Activated CD8-positive, alpha-beta memory T cell treated with anti-CD3 and anti-CD28 coated beads for 1 hour (primary cell): ENCODE measurements at places on chromosomes 6 and 20.

DNA sequence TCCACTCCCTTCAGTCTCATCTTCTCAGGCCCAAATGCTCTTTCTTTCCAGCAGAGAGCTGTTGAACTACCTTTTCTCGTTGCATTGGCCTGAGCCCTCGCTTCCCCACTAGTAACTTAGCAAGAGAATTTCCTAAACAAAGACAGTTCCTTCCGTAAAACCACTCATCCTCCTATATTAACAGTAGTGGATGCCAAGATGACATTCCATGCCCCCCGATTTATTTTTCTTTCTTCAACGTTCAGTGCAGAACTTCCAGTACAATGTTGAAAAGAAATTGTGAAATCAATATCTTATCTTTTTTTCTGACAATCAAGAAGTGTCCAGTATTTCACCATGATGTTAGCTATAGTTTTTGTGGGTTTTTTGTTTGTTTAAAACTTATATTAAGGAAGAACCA lies 45.8 kb downstream of the SOX4 start:
- DNase-seq: no peak

DNA sequence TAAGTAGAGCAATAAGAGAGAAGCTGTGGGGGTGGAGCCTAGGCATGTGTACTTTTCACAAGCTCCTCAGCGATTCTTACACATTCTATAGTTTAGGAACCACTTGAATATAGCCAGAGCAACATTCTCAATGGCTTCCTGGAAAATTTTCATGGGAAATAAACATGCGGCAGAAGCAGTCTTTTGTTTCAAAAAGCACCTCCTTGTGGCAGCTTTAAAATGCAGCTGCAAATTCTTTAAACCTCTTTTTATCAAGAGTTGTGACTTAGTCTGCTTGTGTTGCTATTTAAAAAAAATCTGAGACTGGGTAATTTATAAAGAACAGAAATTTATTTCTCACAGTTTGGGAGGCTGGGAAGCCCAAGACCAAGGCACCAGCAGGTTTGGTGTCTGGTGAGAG lies 23.8 kb downstream of the NKX2-2 start:
- DNase-seq: no peak

GRCh38 chr6:7424967-7425807 lies 35.6 kb downstream of the RIOK1 start:
- DNase-seq: no peak

DNA sequence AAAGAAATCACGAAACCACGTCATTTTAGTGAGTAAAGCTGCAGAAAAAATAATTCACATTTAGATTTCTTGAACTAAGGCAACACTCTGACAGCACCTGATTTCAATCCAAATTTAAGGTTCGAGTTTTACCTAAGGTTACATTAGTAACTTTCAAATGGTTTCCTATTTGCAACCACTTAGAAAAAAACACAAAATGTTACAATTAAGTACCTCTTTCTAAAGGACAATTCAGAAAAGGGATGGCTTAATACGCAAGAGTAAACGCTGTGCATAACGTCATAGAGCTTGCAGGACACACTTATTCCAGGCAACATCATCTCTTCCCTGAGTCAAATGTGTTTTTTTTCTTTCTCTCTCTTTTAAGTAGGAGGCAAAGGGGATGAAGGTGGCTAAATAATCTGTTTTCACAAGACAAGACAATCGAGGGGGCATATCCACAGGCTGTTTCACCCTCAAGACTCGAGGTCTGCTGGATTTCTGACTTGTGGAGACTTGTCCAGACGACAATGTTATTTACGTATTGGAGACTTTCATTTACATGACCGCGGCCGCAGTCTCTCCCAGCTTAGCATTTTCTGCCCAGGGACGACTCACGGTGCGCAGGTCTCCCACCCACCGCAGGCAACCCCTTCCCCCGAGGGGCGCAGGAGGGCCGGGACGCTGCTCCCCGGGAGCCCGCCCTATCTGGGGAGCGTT lies 86.0 kb downstream of the SESN1 start:
- DNase-seq: no peak

GRCh38 chr20:50356525-50356885 lies 153.7 kb upstream of the PTPN1 start:
- DNase-seq: no peak

GRCh38 chr20:51312480-51312783 lies 230.1 kb downstream of the NFATC2 start:
- no peak for DNase-seq

GRCh38 chr20:33578510-33578909 lies 83.6 kb upstream of the C20orf144 start:
- DNase-seq: no peak

DNA sequence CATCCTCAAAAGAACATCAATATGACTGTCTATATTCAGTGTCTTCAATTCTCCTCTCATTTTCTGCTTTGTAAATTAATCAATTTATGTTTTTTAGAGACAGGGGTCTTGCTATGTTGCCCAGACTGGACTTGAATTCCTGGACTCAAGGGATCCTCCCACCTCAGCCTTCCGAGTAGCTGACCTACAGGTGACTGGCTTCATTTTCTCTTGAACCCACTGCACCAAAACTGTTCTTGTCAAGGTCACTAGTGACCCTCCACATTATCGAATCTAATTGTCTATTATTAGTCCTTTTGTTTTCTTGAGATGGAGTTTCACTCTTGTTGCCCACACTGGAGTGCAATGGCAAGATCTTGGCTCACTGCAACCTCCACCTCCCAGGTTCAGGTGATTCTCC lies 3.7 kb downstream of the DNAAF9 start:
- no peak for DNase-seq

- DNase-seq: no peak
These were observed 36.5 kb downstream of the PPP1R16B start for GRCh38 chr20:38842026-38842425.

GRCh38 chr6:20147469-20147868 lies 64.8 kb downstream of the MBOAT1 start:
- no peak for DNase-seq

GRCh38 chr6:112337209-112337638 lies 9.9 kb upstream of the RFPL4B start:
- no peak for DNase-seq

DNA sequence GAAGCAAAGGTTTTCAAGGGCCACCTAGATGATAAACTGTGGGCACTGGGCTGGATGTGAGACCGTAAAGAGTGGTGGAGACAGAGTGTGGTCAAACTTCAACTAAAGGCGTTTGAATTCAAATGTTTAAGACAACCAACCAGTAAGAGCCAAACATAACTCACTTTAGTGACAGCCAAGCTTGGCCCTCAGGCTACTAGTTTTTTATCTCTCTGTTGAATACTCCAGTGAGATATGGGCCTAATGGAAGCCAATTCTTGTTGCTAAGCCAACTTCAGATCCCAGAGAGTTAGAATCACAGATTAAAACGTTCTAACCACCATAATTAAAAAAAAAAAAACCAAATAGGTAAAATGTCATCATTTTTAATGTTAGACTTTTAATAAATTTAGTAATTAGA lies 57.3 kb downstream of the TRMT6 start:
- DNase-seq: no peak

- no peak for DNase-seq
These were observed 15.1 kb downstream of the NHSL1 start for GRCh38 chr6:138484018-138484731.

DNA sequence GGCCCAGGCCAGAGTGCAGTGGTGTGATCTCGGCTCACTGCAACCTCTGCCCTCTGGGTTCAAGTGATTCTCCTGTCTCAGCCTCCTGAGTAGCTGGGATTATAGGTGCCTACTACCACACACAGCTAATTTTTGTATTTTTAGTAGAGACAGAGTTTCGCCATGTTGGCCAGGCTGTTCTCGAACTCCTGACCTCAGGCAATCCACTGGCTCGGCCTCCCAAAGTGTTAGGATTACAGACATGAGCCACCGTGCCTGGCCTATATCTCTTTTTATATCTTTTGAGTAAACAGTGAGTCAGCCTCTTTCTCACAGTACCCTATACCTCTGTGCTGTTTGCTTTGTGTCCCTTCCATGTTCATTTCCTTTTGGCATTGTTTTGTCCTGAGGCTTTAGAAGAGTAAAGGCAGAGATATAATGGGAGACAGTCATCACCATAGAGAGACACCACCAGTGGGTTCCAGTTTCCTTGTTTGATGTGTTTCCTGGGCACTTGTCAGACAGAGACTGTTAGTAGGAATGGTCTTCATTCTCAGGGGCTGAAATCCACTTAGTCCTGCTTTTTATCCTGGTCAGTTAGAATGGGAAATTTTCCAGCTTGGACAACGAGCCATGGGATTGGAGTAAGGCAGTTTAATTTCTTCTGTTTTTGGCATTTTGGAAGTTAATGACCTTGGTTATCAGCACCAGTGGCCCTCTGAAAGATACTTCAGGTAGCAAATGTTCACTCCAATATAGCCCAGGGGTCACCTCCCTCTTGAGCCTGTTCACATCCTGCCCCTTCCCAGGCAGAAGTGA lies 32.2 kb upstream of the ASXL1 start:
- DNase-seq: no peak

DNA sequence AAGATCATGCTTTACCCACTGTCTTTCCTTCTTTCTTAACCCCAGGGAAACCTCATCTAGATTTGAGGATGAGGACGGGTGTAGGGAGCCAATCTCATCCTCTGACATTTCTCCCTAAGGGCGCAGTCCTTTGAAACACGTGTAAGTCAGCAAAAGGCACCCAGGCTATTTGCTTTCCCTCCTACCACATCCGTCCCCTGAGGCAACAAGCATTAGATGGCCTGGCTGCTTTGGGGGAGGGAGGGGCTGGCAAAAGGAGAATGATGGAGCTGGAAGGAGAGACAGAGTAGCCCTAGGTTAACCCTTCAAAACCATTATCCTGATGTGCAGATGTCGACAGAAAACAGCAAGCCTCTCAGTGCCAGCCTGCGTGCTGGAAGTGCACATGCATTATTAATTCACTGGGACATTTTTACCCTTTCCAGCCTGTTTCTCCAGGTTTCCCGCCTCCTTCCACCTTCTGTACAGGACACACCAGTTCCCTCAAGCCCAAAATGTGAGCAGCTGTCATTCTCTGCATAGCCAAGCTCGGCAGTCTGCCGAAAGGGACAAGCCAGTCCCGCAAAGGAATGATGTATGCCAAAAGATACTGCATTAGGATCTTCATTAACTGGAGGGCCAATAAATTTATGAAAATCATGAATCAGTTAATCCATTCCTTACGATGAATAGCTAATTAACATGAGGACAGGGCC lies 547.2 kb downstream of the CD83 start:
- no peak for DNase-seq

DNA sequence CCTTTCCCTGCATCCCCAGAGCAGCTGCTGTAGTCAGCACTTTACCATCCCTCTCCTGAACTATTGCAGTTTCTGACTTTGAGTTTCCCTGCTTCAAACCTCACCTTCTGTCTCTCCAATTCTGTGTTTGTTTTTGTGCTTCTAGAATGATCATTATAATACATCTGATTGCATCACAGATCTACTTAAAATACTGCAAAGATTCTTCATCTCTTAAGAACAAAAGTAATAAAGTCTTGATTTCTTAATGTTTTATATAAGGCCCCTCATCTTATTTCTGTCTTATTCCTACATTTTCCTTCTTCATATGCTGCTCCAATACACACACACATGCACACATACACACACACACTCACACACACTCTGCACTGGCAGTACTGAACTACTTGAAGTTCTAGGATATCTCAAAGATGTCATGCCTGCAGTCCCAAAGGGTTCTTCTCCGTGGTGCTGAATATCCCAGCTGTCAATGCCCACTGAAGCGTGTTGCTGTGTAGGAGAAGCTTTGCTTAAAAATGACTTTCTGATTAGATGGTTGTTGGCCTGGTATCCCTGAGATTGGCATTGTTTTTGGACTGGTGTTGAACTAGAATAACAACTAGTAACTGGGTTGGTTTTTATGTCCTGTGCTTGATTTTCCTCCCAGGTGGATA lies 97.2 kb downstream of the MAP3K4 start:
- DNase-seq: no peak

- DNase-seq: no peak
These were observed 118.1 kb upstream of the TMEM181 start for GRCh38 chr6:158441716-158442215.
